ENCODE measurements at places on chromosomes 4 and X.
A peak's percentile ranks its signal among the peaks of the same experiment; 100 is the strongest.

- DNase-seq, result no peak
These were observed 80.0 kb upstream of the FGF13 start for GRCh38 chrX:138791551-138791950.

DNA sequence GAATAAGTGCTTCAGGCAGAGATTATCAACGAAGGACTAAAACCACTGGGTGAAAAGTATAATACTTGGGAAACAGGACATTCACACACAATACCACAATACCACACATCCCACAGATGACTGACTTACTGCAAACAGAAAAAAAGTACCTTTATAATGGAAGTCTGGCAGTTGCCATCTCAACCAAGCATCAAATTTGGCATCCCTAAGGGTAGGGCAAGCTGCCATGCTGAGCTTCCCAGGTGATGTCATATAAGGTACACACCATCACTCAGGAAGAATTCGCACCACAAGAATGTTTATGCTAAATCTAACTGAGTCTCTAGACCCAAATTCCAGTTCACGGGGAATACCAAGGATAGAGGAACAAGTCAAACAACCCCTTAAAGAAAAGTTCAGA, 9.1 kb downstream of the QDPR start:
- DNase-seq, result no peak

DNA sequence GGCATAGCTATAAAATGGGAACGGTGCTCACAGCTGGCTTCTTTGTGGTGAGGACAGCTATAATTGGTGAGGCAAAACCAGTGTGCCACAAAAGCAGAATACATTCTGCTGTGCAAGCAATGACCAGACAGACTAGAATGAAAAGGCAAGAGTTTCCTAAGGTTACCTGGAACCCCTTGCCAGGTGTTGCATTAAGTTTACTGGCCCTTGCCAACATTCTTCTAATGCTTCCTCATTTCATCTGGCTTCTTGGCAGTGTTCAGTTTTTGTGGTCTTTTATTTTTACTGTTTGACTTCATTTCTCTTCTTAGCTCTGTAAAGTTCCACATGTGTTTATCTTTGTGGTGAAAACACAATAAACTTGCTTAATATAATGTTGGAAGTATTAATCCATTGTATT, 131.4 kb downstream of the PTTG2 start:
- no peak for DNase-seq

GRCh38 chr4:7938609-7939376, 868 bp downstream of the AFAP1 start:
- DNase-seq, result no peak

DNA sequence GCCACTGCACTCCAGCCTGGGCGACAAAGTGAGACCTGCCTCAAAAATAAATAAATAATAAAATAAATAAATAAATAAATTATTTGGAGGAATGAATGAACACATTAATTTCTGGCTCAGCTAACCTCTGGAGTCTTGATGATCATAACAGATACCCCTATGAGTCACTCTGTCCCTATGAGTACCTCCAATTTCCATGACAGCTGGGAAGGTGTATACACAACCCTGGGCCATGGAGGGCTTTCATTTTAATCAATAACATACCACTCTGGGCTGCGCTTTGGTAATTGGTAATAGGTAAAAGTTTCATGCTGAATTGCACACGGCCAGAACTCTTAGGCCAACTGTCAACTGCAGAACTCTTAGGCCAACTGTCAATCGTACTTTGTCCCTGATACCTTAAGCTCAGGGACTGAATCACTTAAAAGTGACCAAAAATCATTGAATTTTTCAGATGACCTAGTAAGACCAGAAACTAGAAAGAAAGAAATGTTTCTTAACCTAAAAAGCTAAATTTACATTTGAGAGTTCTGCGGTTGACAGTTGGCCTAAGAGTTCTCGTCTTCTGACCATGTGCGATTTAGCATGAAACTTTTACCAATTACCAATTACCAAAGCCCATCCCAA, 112.4 kb downstream of the ATP11C start:
- DNase-seq, result no peak

DNA sequence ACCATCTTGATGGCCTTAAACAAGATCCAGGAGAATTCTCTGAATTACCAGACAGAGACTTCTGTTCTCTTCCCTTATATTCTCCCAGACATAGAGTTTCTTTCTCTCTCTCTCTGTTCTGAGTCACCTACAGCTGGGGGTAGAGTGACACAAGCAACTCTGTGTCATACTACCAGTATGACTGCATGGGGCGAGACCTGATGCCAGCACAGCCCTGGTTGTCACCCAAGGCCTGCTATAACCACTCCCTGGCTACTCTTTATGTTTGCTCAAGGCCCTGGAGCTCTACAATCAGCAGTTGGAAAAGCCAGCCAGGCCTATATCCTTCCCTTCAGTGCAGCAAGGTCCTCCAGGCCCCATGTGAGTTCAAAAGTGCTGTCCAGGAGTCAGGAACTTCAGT, 114.2 kb upstream of the TENT5D start:
- DNase-seq, result no peak

DNA sequence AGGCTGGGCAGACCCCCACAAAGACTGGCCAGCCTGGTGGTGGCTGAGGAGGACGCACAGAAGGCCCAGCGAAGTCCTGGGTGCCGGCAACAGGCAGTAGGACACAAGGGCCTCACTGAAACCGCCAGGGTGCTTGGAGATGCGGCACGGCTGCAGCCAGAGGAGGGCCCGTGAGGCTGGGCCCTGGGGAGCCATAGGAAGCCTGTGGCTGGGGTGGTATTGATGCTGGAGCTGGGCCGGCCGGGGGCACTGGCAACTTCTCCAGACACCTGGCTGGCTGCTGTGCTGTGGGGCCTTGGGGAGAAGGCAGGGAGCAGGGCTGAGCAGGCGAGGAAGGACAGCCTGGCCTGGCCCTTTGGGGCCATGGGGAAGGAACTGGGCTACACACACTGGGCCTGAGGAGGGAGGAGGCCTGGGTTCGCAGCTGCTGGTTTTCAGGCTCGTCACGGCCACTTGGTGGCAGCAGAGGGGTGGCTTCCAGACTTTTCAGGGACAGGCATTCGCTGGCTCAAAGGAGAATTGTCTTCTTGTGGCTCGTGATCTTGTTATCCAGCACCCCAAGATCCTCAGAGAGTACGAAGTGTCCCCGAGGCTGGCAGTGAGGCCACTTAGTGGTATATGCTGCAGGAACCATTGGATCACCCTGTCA, 37.2 kb downstream of the ATP2B3 start:
- peak; percentile 21 for DNase-seq

- DNase-seq, result no peak
These were observed 6.8 kb upstream of the ALB start for GRCh38 chr4:73396993-73397972.

DNA sequence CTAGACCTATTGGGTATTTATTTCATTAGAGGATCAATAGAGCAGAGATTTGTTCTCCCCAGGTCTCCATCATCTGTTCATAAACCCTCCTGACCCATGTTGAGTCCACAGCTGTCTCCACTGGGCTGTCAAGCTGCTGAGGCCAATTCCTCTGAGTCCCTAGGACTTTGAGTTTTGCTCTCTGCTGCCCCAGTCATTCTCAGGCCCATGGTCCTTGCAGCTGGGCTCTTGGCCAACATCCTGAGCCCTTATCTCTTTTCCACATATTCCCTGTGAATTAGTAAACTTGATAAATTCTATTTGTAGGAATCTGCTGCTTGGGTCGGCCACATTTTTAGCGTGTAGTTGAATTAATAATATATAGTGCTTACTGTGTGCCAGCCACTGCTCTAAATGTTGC, 41.9 kb downstream of the FHL1 start:
- no peak for DNase-seq

DNA sequence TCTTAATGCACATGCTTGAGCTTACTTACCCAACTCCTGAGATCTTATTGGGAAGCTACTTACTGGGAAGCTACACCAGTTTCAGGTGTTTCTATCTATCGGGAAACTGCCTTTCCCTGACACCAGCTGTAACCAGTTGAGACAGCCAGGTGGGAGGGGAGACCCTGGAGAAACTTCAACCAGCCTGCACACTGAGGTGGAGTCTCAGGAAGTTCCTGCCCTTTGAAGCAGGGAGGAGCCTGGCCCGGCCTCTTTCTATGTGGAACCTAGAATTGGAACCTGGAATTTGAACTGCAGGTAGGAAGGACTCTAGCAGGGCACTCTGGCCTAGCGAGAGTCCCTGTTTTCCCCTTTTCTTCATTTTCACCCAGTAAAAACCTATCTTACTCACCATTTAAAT, 425.8 kb upstream of the PABPC4L start:
- no peak for DNase-seq

DNA sequence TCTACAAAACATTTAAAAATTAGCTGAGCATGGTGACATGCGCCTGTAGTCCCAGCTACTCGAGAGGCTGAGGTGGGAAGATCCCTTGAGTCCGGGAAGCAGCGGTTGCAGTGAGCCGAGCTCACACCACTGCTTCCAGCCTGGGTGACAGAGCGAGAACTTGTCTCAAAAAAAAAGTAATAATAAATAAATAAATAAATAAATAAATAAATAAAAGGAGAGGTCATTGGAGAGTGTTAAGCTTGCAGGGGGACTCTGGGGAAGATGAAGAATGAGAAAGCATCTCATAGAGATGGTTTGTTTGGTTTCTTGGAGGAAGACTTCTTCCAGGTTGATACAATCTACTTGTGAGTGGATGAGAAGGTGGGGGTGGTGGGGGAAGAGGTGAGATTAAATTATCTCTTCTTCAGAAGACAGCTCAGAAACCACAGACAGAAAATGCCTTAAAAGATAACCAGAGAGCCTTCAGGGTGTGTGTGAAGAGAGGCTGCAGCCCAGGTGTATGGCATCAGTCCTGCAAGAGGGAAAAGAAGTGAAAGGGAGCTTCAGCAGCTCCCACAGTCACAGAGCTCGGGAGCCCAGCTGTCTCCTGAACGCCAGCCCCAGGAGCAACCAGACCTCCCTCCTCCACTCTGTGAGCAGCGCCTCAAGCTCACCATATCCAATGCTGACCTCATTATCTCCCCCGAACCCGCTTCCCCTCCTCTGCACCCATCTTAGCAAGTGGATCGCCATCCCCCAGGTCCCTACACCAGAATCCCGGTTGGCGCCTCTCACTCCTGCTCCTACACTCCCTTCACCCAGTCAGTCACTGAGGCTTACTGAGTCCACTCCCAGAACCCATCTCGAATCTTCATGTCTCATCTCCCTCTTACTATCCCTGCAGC, 48.2 kb downstream of the RBM47 start:
- DNase-seq, result no peak

DNA sequence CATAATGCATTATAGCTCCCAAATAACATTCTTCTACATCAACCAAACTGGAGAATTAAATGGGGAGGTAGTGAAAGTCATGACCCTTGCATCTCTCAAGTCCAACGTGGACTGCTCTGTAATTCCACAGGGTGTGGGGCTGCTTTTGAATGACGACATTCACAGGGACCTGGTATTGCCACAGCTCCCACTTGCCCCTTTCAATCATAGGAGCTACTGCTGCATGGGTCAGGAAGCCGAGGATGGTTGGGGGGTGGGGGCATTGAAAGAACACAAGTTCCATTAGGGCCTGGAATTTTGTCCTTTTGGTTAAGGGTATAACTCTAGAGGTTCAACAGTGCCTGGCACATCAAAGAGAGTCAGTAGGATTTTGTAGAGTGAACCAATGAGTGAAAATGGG, 7.4 kb upstream of the CT55 start:
- no peak for DNase-seq

DNA sequence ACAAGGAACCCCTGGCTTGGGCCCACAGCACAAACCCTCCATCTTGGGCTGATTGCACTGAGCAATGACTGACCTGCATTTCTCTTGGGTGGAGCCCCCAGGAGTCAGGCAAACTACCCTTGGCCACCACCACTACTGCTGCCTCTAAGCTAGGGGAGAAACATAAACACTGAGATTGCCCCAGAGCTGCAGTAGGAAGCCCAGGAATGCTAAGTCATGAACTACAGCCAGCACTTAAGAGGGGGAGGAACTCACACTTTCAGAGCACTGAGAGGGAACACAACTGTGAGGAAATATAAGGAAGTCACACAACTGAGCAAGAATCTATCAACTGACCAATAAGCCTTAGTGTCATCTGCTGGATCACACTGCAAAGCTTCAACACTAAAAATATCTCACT, 111.6 kb upstream of the PPP3CA start:
- no peak for DNase-seq

DNA sequence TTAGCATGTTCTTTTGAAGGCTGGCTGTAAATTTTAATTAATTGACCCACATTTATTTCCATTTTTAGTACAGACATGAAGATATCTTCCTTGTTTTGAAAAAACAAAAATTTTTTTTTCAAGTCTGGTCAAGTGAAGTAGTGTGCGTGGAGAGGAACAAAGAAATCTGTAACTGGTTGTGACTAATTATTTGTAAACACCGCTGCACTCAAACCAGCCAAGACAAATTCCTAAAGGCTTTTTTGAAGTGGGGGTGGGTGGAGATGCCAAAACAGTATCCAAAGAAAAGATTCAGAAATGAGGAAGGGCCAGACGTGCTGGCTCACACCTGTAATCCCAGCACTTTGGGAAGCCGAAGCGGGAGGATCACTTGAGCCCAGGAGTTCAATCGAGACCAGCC, 88.3 kb downstream of the SHROOM2 start:
- no peak for DNase-seq

- DNase-seq, result no peak
These were observed 43.5 kb downstream of the ESX1 start for GRCh38 chrX:104211187-104211586.

DNA sequence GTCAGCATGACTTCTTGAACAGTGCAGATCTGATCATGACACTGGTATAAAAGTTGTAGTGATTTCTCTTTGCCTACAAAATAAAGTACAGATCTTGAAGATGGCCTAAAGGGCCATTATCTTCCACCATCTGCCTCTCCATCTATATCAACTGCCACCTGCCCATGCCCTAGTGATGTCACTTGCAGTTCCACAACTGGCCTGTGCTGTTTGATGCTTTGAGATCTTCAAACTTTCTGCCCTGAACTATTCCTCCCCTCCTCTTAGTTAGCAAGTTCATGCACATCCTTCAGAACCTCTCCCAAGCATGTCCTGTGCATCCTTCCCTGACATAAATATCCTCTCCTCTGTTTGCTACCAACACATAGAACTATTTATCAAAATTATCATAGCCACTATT, 217.0 kb downstream of the SOWAHB start:
- DNase-seq, result no peak

DNA sequence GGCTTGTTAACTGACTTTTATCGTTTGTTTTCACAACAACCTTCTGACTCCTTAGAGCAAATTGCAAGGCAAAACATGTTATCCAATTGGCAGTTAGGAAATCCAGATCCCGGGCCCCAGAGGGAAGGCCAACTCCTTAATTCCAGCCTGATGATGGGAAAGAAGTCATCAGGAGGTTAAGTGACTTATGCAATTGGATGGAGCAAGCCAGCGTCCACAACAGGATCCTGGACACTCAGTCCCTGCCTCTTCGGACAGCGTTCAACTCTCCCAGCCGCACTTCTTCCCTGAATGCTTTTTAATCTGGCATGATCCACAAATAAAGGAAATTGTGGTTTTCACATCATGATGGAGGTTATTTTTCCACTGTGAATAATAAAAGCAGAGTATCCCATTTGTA, 310.1 kb downstream of the RAB28 start:
- DNase-seq, result no peak

DNA sequence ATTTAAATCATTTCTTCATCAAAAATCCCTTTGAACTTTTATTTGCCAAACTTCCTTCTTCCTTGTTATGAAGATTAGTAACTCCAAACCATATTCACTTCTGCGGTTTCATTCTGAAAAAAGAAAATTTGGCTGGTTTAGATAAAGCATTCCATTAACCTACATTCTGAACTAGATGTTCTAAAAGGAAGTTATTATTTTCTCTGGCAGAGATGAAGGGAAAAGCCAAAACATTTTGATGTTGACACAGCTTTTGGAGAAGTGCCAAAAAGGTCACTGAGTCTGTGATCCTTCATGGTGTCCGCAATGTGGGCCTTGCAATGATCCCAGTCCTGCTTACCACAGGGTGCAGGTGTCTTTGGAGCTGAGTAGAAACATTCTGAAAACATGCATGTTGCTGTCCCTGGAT, 36.0 kb downstream of the CXCL8 start:
- no peak for DNase-seq

All from stimulated activated CD8-positive, alpha-beta memory T cell treated with anti-CD3 and anti-CD28 coated beads, Interleukin-7, amount 100 ng/mL, for 24 hours (primary cell).